Amygdala (tissue), 56 donors: ENCODE measurements at places on chromosomes 1 and 21.
A peak's percentile ranks its signal among the peaks of the same experiment; 100 is the strongest.

DNA sequence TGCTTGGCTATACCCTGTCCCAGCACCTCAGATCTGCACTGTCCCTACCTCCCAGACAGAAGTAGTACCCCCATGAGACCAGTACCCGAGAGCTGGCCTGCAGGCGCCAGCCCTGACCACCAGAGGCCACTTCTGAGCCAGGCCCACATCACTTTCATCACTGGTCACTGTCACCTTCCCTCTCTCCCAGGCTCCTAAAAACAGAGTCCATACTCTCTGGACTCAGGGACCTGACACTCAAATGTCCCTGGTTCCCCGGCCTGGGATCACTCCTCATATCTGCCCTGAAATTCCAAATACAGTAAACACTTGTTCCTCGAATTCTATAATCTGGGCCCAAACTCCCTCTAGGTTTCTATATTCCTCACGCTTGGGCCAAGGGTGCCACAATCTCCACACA, 18.7 kb downstream of the TMEM53 start:
- no peak for DNase-seq

- no peak for DNase-seq
These were observed 125.8 kb downstream of the NFIA start for GRCh38 chr1:61208172-61208571.

DNA sequence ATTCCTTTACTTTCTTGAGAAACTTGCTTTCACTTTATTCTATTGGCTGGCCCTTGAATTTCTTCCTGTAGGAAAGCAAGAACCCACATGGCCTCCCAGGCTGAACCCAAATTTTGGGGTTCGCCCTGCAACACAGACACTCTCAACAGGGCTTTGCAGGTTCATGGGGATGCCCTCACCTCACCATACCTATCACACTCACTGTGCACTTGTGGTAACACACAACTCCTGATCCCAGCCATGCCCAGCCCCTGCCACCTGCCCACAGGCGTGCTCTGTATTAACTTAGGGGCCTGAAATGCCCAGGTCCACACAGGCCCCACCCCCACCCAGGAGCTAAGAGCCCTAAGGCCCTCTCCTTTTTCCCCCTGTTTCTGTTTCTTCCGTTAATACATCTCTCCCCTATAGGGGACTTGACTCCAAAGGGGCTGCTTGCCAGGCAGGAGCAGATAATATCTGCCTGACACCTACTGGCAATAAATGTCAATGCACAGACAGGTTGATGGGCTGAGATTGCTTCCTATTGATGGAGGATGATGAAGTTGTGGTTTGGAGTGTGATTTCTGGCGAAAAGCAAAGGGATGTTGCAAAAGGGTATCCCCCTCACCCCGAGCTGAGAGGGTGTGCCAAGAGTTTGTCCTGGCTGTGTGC, 171.5 kb downstream of the AJAP1 start:
- DNase-seq: no peak

- no peak for DNase-seq
These were observed 149.8 kb downstream of the PTPRC start for GRCh38 chr1:198788561-198789064.

DNA sequence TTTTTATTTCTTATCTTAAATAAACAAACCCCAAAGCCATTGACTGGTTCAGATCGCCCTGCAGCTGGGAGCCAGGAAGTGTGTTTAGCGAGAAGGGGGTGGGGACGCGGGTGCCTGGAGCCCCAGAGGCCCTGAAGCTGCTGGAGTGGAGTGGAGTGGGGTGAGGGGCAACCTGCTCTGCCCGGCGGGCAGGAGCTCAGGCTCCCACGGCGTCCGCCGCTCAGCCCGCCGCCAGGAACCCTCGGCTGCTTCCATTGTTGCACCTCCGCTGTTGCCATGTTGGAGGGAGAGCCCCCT, 673 bp downstream of the PIK3C2B start:
- DNase-seq: peak; percentile 67

GRCh38 chr1:1089731-1090423, 15.8 kb upstream of the RNF223 start:
- DNase-seq: no peak

GRCh38 chr1:2969011-2969844, 52.0 kb upstream of the ACTRT2 start:
- DNase-seq: no peak

- no peak for DNase-seq
These were observed 28.3 kb downstream of the RAB3GAP2 start for GRCh38 chr1:220243947-220244346.

DNA sequence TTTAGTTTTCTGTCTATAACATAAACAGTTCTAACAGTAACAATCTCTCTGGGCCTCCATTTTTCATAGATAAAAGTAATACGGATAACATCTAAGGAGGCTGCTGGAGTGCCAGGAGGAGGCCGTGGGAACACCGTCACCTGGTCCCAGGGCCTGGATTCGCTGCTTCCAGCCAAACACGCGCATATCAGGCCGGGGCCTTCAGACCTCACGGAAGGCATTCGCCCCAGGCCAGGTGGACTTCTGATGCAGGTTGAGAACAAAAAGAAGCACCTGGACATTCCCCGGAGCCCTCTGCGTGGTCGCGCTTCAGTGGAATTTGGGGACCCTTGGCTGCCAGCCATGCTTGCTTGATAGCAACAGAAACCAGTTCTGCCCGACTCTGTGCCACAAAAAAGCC, 113.1 kb upstream of the GUCA2B start:
- no peak for DNase-seq

DNA sequence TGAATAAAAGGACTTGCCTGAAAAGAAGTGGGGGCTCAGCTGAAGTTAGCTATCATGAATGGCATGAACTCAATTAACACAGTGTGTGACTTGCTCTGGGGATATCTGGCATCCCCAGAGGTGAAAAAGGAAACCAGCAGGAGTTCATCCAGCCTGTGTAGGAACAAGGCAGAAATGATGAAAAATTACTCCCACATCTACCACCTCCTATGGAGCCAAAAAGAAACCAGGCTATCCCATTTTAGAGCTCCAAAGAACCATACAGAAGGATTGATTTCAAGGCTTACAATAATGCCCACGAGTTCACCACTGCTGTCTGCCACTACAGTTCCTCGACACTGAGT, 25.3 kb downstream of the TP53BP2 start:
- DNase-seq: no peak

GRCh38 chr1:54126271-54126815, 26.5 kb downstream of the CDCP2 start:
- DNase-seq: no peak

DNA sequence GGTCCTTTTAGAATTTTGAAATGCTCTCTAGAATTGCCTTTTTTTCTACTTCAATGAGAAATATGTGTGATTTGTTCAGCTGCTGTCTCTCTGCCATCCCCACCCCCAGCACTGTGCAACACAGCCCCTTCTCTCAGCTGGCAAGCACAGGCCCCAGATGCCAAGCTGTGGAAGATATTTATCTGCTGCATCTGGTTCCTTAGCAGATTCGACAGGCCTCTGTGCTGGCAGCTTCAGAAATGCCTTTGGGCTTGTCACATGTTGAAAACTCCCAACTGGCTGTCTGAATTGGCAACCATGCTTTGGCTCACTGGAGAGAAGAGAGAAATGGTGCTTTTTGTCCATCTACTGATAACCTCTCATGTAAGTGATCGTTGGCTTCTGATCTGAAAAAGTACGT, 206.7 kb upstream of the C1orf87 start:
- DNase-seq: peak; percentile 1

DNA sequence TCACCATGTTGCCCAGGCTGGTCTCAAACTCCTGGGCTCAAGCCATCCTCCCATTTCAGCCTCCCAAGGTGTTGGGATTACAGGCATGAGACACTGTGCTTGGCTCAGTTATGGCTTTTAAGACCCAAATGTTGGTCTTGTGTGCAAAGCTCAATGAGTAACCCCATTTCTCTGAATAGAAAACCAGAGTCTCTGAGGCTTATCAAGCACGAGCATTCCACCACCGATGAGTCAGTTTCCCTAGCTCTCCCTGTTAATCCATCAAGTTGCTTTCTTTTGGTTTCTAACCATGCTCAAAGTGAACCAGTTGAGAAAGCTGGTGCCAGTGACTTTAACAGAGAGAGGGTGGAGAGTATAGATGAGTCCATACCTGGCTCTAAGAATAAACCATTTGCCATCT, 350.9 kb upstream of the ADGRL2 start:
- no peak for DNase-seq

- no peak for DNase-seq
These were observed 141.8 kb downstream of the TTLL7 start for GRCh38 chr1:83857103-83857502.

DNA sequence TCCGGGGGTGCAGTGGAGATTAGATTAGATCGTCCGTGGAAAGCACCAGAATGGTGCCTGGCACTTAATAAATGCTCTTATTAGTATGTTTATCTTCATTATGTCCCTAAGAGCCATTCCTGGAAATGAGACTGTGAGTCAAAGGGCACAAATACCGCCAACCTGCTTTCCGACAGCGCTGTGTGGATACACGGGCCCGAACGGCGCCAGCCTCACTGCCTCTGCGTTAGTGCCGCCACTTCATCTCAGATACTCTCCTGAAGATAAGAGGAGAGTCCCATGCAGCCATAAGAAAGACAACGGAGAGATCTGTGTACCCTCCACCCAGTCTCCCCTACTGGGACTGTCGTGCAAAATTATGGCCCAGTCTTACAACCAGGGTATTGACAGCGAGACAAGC, 22.0 kb downstream of the PDE9A start:
- DNase-seq: no peak

- no peak for DNase-seq
These were observed 147.5 kb downstream of the CASZ1 start for GRCh38 chr1:10648689-10649516.

DNA sequence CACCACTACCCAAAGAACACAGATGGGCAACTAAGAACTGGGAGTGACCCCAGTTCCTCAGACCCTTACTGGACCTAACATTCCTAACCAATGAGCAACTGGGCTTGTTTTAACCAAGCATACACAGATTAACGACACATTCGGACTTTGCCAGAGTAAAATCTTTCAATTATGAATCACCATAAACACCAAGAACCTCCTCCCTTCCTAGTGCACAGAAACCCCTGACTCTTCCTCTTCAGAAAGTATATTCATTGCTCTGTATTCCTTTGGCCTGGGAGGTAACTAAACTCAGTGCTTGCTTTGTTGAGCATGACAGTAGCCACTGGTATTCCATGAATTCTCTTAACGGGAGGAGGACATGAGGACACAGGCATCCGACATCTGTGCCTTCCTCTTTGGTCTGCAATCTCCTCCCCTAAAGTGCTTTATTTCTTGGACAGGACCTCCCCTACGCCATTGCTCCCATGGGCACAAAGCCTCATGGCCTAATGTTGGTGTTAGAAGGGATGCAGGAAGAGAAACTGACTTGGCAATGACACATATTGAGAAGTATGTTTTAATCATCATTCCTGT, 42.7 kb downstream of the SEC16B start:
- no peak for DNase-seq

DNA sequence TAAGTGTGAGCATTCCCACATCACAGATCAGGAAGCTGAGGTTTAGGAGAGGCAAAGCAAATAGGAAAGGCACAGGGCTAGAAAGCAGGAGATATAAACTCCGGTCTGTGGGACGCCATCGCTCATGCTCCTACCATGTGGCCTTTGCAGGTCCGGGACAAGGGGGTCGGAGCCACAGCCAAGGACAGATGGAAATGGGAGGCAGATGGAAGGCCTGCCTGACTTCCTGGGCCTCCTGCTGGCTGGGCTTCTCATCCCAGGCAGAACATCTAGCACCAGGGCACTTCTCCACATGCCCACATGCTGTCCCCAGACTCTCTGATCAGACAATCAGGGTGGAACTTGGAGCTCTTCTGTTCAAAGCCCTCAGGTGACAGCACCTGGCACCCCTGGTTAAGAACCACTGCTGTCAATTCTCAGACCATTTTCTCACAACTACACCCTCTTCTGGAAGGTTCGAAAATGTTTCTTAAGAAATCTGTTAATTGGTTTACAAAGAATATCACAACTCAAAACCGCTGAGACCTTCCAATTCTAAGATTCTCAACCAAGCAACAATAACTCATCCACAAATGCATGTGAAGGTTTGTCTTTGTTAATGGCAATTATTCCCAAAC, 173.3 kb upstream of the EDN2 start:
- DNase-seq: no peak
